Neural crest cell (in vitro differentiated cells): ENCODE measurements at places on chromosomes 3 and 15. TPM values are rescaled to one million over a fixed set of nuclear protein-coding genes. Genes with fewer than 3 reads are reported as not detected.

DNA sequence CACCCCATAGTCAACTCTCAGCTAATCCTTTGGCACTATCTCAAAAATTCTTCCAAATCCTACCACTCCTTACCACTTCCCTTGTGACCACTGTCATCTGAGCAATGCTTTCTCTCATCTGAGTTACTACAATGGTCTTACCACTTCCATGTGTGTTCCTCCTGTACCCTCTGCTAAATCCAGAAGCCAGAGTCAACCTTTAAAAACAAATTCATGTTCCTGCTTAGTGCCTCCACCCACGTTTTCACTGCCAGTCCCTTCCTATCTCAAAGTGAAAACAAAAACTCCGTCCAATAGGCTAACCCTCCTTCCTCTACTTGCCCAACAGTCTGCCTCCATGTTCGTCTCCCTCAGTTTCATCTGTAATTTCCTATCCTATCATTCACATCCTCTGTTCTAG, 109.0 kb downstream of the ADAMTS9 start:
- peaks cover 14% of the 10 kb centered on the region for H3K4me1 ChIP-seq
- H3K36me3 ChIP-seq = peaks cover 2% of the 10 kb centered on the region
- H3K27me3 ChIP-seq = peaks cover 76% of the 10 kb centered on the region

- peaks cover 16% of the 10 kb centered on the region for H3K4me1 ChIP-seq
- H3K36me3 ChIP-seq = no peaks in the 10 kb centered on the region
Measured at GRCh38 chr3:15360788-15361493, 28.6 kb upstream of the SH3BP5 start.

- H3K36me3 ChIP-seq = no peaks in the 10 kb centered on the region
- H3K4me1 ChIP-seq = peaks cover 11% of the 10 kb centered on the region
- H3K27me3 ChIP-seq = no peaks in the 10 kb centered on the region
Measured at GRCh38 chr3:8200996-8201395, 300.6 kb upstream of the LMCD1 start.

DNA sequence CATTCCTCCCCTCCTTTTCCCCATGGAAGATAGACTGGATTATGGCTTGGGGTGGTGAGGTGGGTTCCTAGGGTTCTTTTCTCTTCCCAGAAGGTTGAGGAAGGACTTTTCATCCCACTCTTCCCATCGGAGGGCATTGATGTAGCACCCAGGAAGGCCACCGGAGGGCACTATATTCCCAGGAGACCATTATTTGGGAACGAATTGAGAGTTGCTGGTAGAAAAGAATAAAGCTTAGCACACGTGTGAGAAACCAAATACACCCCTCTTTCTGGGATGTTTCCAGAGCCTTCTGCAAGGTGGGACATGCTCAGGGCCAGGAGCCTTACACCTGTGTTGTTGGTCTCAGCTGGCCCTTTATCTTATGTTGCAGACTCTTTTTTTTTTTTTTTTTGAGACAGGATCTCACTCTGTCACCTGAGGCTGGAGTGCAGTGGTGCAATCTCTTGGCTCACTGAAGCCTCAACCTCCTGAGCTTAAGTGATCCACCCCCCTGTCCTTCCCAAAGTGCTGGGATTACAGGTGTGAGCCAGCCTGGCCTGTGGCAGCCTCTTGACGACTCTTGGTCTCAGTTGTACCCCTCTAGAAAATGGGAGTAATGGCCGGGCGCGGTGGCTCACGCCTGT, 6.3 kb upstream of the CDC25A start:
- H3K4me3 ChIP-seq = peak overlapping the region; percentile 64
- H3K27ac ChIP-seq = no peak overlapping the region
- H3K27me3 ChIP-seq = no peaks in the 10 kb centered on the region
- no peaks in the 10 kb centered on the region for H3K36me3 ChIP-seq
- peak; percentile 82 for DNase-seq

GRCh38 chr3:71228156-71228866, 355.2 kb downstream of the FOXP1 start:
- H3K36me3 ChIP-seq = no peaks in the 10 kb centered on the region
- H3K27ac ChIP-seq = no peak overlapping the region
- no peak for DNase-seq

- H3K27me3 ChIP-seq = no peaks in the 10 kb centered on the region
- H3K27ac ChIP-seq = no peak overlapping the region
- no peak for DNase-seq
- no peaks in the 10 kb centered on the region for H3K4me1 ChIP-seq
Measured at GRCh38 chr3:186476541-186476940, 67.6 kb downstream of the CRYGS start.

AQP9 gene
- total RNA-seq = not detected in 2 replicates

HRG gene
- not detected in 2 replicates for total RNA-seq

DNA sequence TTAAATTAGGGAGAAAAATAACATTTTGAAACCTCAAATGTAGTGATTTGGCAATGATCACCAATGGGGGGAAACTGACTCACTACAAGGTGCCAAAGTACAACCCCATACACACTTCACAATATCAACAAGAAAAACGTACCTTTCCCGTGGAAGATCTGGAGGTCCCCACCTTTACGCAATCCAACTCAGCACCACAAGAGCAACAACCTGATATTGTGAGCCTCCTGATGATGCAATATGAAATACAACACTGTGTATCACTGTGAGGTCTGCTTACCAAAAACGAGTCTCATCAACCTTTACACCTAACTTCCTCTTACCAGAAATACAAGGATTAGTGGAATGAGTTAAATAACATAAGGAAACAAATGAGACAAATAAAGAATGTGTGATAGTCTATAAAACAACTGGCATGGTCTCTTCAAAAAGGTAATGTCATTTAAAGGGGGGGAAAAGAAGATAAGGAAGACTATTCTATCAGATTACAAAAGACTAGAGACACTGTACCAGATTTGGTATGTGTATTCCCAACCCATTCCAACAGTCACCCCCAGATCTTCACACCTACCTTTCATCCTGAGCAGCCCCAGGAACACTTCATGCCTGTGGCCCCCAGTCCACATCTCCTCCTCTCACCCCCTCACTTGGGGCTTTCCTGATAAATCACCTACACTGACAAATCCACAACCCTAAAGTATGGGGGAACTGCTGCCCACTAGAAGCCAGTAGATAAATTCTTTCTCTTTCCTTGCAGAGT, 27.7 kb downstream of the DLG1 start:
- no peak overlapping the region for H3K4me3 ChIP-seq
- H3K36me3 ChIP-seq = peaks cover 9% of the 10 kb centered on the region
- DNase-seq = no peak
- H3K27ac ChIP-seq = peak overlapping the region; percentile 9
- H3K27me3 ChIP-seq = no peaks in the 10 kb centered on the region
- H3K4me1 ChIP-seq = peaks cover 4% of the 10 kb centered on the region

FGF7 gene
- 0.19 TPM in 1 of 2 replicates, not detected in the other for total RNA-seq

KIF23 gene
- total RNA-seq = 67.3 and 69.6 TPM in 2 replicates

GRCh38 chr15:41861736-41862356, 23.2 kb downstream of the PLA2G4B start:
- peak overlapping the region; percentile 57 for H3K27ac ChIP-seq
- H3K27me3 ChIP-seq = no peaks in the 10 kb centered on the region
- DNase-seq = no peak
- no peak overlapping the region for H3K4me3 ChIP-seq
- H3K4me1 ChIP-seq = peaks cover 25% of the 10 kb centered on the region
- no peaks in the 10 kb centered on the region for H3K36me3 ChIP-seq

CACNA1D gene
- 1.1 and 2.3 TPM in 2 replicates for total RNA-seq

- DNase-seq = no peak
- peaks cover 19% of the 10 kb centered on the region for H3K27me3 ChIP-seq
- peaks cover 37% of the 10 kb centered on the region for H3K4me1 ChIP-seq
- H3K4me3 ChIP-seq = peak overlapping the region; percentile 74
Measured at GRCh38 chr15:78301828-78302227, 2.4 kb upstream of the SKIC8 start.

DNA sequence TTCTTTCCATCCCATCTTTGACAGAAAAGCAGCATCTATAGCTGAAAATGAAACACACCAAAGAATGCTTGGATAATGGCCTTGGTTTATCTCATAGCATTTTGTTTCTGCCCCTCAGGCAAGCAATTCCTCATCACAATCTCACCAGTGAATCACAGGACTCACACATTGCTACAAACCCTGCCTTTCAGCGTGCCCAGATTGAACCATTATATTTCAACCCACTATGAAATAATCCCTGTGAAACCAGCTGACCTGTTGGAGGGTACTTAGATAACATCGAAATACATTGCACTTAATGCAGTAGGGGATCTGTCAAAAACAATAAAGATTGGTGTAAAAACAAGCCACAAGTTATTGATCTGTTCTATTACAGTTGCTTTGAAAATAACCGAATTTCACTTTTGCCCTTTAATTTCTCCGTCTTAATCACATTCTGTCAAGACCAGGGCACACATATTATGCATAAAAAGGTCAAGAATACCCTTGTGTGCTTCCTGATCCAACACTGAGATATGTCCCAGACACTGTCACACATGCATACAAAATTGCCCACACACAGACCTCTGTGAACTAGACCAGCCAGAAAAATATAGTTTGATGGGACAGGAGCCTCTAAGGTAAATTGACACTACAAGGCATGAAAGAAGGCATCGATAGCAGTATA, 839.8 kb downstream of the NTRK3 start:
- no peaks in the 10 kb centered on the region for H3K4me1 ChIP-seq
- H3K4me3 ChIP-seq = no peak overlapping the region
- no peak for DNase-seq
- no peaks in the 10 kb centered on the region for H3K36me3 ChIP-seq
- no peak overlapping the region for H3K27ac ChIP-seq
- H3K27me3 ChIP-seq = peaks cover 6% of the 10 kb centered on the region

- peaks cover 7% of the 10 kb centered on the region for H3K4me1 ChIP-seq
- H3K27me3 ChIP-seq = no peaks in the 10 kb centered on the region
- no peak overlapping the region for H3K27ac ChIP-seq
- H3K36me3 ChIP-seq = peaks cover 4% of the 10 kb centered on the region
- DNase-seq = no peak
Measured at GRCh38 chr3:61169621-61170251, 81.5 kb downstream of the FHIT start.

DNA sequence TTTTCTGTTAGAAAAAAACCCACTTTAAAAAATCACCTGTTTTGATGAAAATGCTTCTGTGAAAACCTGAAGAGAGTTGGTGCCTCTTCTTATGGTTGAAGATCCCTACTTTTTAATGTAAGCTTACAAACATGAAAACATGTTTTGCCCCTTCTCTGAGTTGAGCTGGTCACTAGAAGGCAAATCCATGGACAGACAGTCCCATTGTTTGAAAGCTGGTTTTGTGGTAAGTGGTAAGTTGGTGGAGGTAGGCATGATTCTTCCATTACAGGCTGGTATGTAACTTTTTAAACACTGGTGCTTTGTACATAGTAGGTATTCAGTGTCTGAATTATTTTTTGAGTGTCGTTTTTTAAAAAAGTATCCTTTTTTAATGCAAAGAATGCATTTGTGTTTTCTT, 6.1 kb downstream of the ABHD5 start:
- DNase-seq = no peak
- no peak overlapping the region for H3K4me3 ChIP-seq
- peaks cover 15% of the 10 kb centered on the region for H3K4me1 ChIP-seq
- H3K36me3 ChIP-seq = peaks cover 3% of the 10 kb centered on the region
- no peaks in the 10 kb centered on the region for H3K27me3 ChIP-seq

- H3K27me3 ChIP-seq = peaks cover 3% of the 10 kb centered on the region
- H3K4me1 ChIP-seq = no peaks in the 10 kb centered on the region
- H3K27ac ChIP-seq = no peak overlapping the region
- no peak overlapping the region for H3K4me3 ChIP-seq
Measured at GRCh38 chr15:87713475-87713879, 543.1 kb downstream of the NTRK3 start.

MGLL gene
- 11.3 and 13.3 TPM in 2 replicates for total RNA-seq

- H3K36me3 ChIP-seq = peaks cover 37% of the 10 kb centered on the region
- peaks cover under 1% of the 10 kb centered on the region for H3K27me3 ChIP-seq
- DNase-seq = no peak
- H3K27ac ChIP-seq = no peak overlapping the region
- peak overlapping the region; percentile 95 for H3K4me3 ChIP-seq
Measured at GRCh38 chr15:48176112-48176511, 2.0 kb downstream of the MYEF2 start.

GRCh38 chr3:151751161-151751560, 17.4 kb downstream of the AADACL2 start:
- DNase-seq = no peak
- no peak overlapping the region for H3K4me3 ChIP-seq
- H3K4me1 ChIP-seq = no peaks in the 10 kb centered on the region
- no peaks in the 10 kb centered on the region for H3K36me3 ChIP-seq
- H3K27me3 ChIP-seq = no peaks in the 10 kb centered on the region

HYAL1 gene
- total RNA-seq = 2.0 and 2.5 TPM in 2 replicates

- no peak overlapping the region for H3K4me3 ChIP-seq
- H3K27ac ChIP-seq = no peak overlapping the region
- peaks cover 6% of the 10 kb centered on the region for H3K27me3 ChIP-seq
Measured at GRCh38 chr15:61364871-61365270, 135.8 kb upstream of the RORA start.

AGTR1 gene
- 2.1 and 2.3 TPM in 2 replicates for total RNA-seq

- peak overlapping the region; percentile 100 for H3K4me3 ChIP-seq
- H3K36me3 ChIP-seq = peaks cover 2% of the 10 kb centered on the region
Measured at GRCh38 chr3:46974421-46975171, 1.9 kb downstream of the CCDC12 start.

GP9 gene
- total RNA-seq = not detected in 2 replicates

GRCh38 chr15:66737243-66738010, 35.4 kb downstream of the SMAD6 start:
- no peaks in the 10 kb centered on the region for H3K36me3 ChIP-seq
- no peak overlapping the region for H3K4me3 ChIP-seq
- peaks cover 6% of the 10 kb centered on the region for H3K4me1 ChIP-seq
- H3K27ac ChIP-seq = no peak overlapping the region
- H3K27me3 ChIP-seq = no peaks in the 10 kb centered on the region

PRR20G gene
- not detected in 2 replicates for total RNA-seq

DNA sequence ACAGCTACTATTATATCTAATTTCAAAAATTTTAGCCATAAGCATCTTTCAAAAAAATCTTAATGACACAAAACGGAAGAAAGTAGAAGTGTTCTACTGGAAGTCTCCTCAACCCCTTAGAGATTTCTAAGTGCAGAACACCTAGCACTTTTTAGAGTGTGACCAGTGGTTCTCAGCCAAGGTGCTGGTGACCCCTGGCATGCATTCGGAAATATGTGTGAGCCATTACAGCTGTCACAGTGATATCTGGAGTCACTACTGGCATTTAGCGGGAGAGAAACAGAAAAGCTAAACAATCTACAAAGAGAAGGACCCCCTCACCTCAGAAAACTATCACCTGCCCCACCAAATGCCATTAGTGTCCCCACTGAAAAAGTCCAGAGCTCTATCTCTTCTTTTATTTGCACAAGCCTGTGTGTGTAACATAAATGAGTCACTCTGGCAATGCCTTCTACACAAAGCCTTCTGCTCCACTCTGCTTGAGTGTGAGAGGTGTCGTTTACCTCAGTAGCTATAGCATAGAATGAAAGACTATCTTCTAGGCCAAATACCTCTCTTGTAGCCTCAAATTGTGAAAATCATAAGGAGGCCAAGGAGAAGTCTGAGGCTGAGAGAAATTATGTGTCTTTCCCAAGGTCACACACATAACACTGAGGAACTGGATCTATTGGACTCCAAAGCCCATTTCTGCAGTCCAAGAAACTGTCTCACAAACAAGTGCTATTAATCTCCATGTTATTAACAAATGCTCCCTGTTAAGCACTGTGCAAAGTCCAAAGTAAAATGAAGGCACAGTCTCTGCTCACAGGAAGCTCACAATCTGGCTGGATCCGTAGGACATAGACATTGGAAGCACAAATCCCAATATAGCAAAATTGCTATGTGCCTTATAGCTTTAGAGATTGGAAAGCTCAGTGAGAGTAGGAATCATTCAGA, 28.5 kb upstream of the KCNMB2 start:
- H3K36me3 ChIP-seq = no peaks in the 10 kb centered on the region
- no peak overlapping the region for H3K27ac ChIP-seq
- no peaks in the 10 kb centered on the region for H3K27me3 ChIP-seq
- H3K4me3 ChIP-seq = no peak overlapping the region

GRCh38 chr15:76340803-76341365, 4.3 kb downstream of the ISL2 start:
- peaks cover 6% of the 10 kb centered on the region for H3K36me3 ChIP-seq
- H3K4me1 ChIP-seq = peaks cover 42% of the 10 kb centered on the region
- peak; percentile 45 for DNase-seq
- no peak overlapping the region for H3K27ac ChIP-seq

ACAP2 gene
- total RNA-seq = 35.7 and 37.8 TPM in 2 replicates
